ENCODE measurements at places on chromosomes 7 and 10.

GRCh38 chr10:73970845-73971244 is 27.1 kb upstream of the VCL start:
- DNase-seq, result no peak

- no peak for DNase-seq
Measured at GRCh38 chr10:26969145-26969926, 108.6 kb upstream of the ABI1 start.

- no peak for DNase-seq
Measured at GRCh38 chr10:1858048-1858447, 120.7 kb upstream of the ADARB2 start.

DNA sequence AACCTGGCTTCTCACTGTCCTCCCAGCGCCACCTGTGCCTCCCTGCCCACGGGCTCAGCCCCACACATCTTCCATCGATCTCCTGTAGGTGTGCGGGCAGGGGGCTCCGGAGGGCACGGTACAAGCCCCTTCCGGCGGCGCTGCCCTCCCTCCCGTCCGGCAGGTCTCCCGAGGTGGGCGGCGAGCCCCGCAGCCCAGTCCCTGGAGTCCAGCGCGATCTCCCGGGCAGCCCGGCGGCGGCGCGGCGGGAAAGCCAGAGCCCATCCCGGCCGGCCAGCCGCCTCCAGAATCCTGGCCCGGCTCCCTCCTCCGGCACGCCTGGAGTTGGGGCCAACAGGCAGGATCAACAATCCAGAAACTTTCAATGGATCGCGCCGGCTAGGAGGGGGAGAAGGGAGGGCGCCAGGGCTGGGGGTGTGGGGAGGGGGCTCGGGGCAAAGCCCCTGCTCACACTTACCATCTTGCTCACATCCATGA is 100.1 kb downstream of the HIP1 start:
- DNase-seq, result no peak

DNA sequence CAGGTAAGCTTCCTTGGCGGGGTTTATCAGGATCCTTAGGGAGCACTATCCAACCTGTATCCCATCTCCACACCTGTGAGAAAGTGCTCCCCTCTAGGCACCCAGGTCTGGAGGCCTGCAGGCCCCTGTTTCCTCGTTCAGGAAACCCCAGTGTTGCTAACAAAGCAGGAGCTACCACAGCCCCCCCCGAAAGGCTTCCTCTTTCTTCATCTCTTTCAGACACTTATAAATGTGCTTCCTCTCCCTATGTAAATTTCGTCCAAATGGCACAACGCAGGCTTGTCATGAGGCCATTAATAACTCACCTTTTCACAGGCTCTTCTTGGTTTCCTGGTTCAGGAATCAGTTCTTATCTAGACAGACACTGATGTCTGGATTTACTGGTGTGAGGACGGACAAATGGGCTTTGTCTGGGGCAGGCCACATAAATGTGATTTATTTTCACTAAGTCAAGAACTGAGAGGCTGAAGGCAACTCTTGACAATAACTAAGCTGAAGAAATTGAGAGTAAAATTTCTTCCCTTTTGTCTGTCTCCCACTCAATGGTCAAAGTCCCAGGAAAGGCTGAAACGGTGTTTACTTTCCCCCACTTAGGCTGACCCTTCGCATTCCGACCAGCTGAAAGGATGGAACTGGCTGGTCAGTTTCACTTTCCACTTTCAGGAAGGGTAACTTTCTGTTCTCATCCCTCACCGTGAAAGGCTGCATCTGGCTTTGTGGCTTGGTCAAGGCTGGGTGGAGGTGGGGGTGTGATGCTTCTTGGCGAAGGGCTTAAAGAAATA is 46.8 kb downstream of the PIK3AP1 start:
- no peak for DNase-seq

- no peak for DNase-seq
Measured at GRCh38 chr7:149266451-149266850, 4.5 kb downstream of the ZNF783 start.

GRCh38 chr10:51574248-51575048 is 124.9 kb downstream of the CSTF2T start:
- no peak for DNase-seq

DNA sequence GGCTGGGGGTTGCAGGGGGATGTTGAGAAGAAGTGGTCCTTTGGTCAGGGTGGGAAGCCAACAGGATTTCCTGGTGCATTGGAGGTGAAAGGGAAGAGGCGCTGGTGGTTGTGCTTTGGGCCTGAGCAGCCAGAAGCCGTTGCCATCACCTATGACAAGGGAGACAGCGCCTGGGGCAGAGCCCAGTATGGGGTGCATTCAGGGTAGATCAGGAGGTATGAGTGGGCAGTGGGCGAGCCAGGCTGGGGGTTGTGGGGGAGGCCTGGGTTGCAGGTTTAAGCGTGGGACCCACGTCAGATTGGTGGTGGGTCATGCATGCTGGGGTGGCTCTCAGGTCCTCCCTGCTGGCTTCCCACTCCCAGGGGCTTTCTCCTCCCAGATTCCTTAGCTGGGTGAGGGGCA is 6.3 kb upstream of the PILRB start:
- no peak for DNase-seq

- DNase-seq, result no peak
Measured at GRCh38 chr7:72403458-72404076, 8.6 kb downstream of the CALN1 start.

DNA sequence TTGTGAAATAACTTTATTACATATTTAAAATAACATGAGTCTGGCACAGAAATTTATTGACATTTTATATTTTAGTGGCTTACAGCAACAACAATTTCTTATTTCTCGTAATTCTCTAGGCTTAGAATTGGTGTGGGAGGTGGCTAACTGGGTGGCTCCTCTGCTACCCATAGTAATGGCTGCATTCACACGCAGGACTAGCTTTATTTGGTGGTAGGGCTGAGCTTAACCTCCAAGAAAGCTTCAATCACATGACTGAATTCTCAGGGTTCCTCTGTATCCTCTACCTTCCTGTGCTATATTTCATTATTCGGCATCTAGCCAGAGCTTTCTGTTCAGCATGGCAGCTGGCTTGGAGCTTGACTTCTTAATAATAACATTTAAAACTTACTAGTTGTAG is 138.8 kb downstream of the ZWINT start:
- no peak for DNase-seq

- DNase-seq, result no peak
Measured at GRCh38 chr10:81548160-81548559, 326.8 kb upstream of the NRG3 start.

DNA sequence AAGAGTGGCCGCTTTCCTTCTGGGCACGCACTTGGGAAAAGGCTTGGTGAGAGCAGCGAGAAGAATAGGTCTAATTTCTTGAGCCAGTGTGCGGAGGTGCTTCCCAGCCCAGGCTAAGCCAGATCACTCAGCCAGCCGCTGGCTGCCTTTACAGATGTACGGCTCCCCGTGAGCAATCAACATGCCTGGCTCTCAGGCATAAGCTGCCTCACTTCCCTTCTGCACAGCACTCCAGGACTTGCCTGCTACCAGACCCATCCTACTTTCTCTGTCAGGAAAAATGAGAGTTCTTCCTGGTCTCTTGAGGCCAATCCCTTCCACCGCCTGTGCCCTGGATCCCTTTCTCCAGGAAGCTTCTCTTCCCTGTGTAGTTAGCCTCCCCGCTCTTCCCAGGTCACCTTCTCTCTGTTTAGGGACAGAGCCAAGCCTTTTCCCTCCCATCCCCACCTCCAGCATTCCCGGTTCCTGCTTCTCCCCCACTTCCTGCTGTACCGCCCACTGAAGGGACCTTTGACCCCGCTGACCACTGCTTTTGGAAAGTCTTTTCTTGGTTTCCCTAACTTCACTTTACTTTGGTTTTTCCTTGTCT is 1.1 kb upstream of the ACTR3C start:
- DNase-seq, result no peak

DNA sequence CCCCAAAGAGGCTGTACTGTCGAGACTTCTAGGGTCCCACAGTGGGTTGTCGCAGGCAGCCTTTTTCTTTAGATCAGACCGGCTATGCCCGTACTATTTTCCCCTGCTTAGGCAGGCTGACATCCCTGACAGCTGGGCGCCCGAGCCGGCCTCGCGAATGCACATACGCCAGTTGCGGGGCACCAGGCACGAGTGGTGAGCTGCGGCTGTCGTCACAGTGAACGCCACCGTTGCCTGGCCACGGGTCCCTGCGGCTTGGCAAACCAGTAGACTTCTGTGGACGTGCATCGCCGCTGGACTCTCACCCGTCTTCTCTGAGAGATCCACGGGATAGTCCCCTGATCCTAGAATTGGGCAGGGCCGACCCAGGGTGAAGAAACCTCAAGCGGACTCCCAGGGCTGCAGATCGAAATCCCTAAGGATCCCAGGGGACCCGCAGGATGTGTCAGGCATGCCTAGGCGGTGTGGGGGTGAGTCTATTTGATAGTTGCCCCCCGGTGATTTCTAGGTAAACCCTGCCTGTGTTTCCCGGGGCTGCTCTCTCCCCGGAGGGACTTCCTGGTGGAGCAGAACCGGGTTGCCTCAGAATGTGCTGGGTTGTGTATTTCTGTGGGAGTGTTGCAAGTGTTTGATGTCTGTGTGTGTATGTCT is 33.0 kb upstream of the ZNF273 start:
- no peak for DNase-seq

DNA sequence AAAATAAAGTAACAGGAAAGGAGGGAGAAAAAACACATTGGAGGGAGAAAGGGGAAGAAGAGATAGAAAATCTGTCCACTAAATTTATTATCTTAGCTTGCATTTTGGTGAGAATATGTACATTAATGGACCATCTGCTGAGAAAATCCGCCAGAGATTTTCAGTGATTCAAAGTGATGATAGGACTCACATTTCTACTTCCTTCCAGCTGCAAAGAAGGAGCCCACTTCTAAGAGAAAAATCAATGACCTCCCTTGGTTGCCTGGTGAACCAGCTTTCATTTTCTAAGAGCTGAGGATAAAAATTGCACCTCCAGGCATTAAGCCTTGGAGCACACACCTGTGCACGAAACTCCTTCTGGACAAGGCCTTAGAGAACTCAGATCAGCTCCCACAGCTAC is 404.3 kb downstream of the SFMBT2 start:
- no peak for DNase-seq

DNA sequence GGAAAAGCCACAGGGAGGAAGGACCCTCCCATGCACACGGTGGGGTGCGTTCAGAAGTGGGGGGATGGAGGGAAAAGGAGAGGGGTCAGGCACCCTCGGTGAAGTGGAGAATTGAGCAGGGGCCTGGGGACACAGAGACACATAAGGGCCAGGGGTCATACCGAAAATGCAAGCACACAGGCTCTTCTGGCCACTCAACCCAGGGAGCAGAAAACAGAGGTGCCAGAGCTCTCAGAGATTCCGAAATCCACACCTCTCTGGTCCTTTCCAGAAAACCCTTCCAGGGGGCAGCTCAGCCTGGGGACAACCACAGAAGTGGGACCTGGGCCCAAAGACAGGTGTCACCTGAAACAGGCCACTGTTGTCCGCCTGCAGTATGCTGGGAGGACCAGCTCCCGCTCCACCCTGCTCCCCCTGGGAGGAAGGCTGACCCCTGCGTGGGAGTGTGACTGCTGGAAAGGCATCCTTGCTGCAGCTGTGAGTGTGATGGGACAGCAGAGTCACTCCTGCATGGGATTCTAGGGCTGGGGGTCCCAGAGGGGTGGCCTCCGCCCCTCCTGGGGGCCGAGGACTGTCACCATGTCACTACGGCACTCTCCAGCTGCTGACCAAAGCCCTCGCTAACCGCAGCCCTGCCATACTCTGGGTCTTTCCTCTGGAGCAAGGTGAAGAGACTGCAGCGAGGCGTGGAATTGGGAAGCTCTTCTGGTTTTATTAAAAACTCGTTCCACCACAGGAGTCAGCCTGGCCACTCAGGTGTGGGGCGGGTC is 63.1 kb downstream of the TMEM209 start:
- DNase-seq, result no peak

DNA sequence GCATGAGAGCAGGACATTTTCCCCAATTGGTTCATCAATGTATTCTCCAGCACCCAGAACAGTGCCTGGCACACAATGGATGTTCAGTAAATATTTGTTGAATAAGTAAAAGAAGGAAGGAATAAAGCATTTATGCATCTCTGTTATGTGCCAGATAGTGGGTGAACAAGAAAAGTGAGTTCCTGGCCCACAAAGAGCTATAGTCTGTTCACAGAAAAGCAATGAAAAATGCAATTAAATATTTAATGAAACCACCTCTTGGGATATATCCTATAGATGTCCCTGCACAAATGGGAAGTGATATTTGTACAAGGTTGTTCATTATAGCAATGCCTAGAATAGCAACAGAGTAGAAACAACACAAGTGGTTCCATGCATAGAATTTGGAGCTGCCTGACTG is 2.1 kb downstream of the ABCA13 start:
- no peak for DNase-seq

- DNase-seq, result no peak
Measured at GRCh38 chr10:93596539-93596938, 4.5 kb downstream of the RBP4 start.

DNA sequence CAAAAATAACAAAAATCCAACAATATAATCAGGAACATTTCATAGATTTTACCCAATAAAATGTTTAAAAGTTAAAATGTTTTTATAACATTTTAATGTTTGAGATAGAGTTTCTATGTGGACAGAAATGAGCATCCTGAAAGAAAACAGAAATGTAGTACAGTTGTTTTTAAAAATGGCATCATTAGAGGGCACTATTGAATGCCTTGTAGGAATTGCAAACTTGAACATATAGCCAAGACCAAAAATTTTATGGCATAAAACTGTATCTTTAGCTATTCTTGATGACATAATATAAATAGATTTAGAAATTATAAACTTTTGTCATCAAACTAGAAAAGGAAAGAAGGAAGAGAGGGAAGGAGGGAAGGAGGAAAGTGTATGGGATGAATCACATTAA is 1372.7 kb downstream of the GATA3 start:
- no peak for DNase-seq

- DNase-seq, result no peak
Measured at GRCh38 chr7:43612599-43613589, 30.0 kb downstream of the STK17A start.

DNA sequence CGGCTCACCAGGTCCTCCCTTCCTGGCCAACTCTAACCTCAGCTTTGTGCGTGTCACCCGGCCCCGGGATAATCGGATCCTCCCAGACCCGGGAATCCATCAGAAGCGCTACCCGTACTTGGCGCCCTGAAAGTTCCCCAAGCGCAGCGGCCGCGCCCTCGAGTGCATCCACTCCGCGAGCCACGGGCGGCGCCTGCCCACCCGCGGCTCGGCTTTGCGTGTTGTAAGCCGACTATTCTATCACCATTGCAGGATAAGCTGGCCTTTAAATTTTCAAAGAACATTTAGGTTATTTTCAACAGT is 35.7 kb upstream of the EBLN1 start:
- no peak for DNase-seq

GRCh38 chr10:47406548-47406869 is 22.4 kb upstream of the ZNF488 start:
- DNase-seq, result no peak

DNA sequence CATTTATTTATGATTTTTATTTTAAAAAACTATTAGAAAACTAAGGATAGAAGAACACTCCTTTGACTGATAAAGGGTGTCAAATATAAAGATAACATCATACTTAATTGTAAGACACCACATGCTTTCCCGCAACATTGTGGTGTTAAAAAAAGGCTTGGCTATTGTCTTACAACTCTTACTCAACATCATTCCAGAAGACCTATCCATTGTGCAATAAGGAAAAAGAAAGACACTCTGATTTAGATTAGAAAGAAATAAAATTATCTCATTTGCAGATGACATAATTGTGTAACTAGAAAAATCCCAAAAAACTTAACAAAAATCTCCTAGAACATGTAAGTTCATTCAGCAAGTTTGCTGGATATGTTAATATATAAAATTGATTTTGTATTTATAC is 296.7 kb upstream of the GNAI1 start:
- no peak for DNase-seq

Measured in bone marrow (tissue), 2 donors.